Vagina (tissue), 2 donors: ENCODE measurements at places on chromosomes 5 and 9.

DNA sequence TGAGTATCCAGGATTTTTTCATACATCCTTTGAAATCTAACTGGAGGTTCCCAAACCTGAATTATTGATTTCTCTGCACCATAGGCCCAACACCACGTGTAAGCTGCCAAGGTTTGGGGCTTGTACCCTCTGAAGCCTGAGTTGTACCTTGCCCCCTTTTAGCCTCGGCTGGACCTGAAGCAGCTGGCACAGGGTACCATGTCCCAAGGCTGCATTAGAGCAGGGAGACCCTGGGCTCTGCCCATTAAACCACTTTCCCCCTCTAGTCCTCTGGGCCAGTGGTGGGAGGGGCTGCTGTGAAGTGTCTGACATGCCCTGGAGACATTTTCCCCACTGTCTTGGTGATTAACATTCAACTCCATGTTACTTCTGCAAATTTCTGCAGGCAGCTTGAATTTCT is 532.9 kb upstream of the NUDT12 start:
- DNase-seq = no peak

DNA sequence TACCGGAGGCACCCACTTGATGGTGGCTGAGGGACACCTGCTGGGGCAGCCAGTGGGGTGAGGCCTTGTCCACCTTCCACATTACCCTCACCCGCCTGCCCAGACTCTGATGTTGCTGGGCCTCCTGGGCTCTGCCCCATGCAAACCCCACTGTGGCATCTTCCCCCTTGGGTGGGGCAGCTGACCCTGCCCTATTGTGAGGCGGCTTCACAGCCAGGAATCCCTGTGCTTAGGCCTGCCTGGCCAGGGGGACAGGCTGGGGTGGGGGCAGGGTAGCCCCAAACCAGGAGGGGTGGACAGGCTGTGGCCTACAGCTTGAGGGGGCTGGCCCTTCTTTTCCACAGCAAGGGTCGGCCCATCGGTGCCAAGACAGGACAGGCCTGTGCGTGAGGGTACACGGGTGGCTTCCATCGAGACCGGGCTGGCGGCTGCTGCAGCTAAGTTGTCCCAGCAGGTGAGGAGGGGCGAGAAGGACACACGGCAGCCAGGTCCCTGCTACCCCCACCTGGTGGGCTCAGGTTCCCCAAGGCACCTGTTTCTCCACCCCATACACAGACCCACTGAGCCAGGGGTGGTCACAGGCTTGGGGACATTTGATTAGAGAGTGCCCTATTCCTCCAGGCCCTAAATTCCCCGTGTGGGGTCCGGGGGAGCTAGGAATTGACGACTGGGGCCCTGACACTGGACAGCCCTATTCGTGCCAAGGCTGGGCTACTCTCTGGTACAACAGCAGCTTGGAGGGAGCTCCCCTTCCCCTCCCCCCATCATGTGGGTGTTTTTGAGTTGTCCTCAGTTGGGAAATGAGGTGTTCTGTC is 99.2 kb downstream of the PHF2 start:
- DNase-seq = no peak

GRCh38 chr9:126222835-126223431 is 103.7 kb upstream of the MVB12B start:
- DNase-seq = peak; percentile 44

- DNase-seq = no peak
Measured at GRCh38 chr5:56766926-56767325, 48.4 kb upstream of the MAP3K1 start.

DNA sequence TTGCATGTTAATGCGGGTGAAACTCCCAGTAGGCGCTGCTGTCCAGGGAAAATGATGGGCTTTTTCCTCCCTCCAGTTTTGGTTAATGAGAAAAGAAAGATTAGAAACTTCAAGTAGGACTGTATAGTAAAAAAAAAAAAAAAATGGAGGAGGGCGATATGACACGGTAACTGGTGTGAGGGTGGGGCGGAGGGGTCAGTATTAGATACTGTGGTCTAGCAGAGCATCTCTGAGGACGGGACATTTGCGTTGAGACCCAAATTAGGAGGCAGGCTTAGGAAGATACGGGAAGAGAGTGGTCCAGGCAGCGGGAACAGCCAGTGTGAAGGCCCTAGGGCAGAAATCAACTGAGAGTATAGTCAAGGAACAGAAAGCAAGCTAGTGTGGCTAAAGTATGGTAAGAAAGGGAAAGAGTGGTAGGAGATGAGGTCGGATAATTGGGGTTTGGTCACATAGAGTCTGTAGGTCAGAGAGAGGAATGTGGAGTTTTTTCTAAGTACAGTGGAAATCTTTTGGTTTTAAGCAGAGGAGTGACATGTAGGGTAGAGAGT is 707 bp downstream of the RMND5B start:
- no peak for DNase-seq

DNA sequence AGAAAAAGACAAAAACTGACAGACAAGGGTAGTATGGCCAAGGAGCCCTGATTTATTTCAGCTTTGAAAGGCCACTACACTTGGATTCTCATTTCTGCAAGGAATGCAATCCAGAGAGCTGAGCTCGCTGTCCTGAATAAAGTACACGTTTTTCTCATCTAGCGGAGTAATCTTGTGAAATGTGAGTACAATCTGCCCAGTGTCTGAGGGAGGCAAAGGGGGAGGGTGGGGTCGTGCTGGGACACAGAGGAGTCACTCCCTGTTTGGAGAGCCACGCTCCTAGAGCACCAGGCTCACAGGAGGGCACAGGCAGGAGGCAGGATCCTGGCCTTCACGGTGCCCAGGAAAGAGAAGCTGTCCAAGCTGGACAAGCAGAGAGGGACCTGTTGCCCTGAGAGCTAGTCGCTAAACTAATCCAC is 51.0 kb upstream of the IFNK start:
- no peak for DNase-seq

DNA sequence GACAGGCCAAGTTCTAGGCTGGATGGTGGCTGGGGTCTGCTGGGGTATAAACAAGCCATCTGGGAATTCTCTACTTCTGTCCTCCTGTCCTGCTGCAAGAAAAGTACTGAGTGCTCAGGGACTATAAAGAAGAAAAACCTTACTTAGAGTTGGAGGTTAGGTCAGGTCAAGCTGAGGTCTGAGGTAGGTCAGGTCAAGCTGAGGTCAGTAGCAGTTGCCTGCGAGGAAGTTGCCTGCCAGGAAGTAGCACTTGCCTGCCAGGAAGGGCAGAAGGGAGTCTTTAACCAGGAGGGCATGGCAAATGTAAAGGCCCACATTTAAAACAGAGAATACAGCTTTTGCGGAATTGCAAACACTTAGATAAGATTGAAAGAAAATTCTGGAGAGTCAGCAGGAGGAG is 51.3 kb upstream of the PRLR start:
- DNase-seq = no peak

GRCh38 chr9:70586476-70586875 is 172.0 kb upstream of the KLF9 start:
- no peak for DNase-seq

GRCh38 chr5:139512786-139513390 is 30.3 kb upstream of the STING1 start:
- no peak for DNase-seq

DNA sequence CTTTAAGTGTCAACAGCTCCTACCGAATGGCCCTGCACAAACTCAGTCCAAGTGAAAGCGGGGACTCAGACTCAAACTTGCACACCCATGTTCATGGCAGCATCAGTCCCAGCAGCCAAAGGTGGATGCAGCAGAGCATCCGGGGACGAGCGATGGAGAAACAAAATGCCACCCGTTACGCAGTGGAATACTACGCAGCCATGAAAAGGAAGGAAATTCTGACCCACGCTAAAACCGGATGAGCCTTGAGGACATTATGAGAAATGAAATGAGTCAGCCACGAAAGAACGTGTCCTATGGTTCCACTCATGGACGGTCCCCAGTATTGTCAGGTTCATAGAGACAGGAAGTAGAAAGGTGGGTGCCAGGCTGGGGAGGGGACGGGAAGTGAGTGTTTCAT is 48.6 kb upstream of the NOTCH1 start:
- DNase-seq = no peak

DNA sequence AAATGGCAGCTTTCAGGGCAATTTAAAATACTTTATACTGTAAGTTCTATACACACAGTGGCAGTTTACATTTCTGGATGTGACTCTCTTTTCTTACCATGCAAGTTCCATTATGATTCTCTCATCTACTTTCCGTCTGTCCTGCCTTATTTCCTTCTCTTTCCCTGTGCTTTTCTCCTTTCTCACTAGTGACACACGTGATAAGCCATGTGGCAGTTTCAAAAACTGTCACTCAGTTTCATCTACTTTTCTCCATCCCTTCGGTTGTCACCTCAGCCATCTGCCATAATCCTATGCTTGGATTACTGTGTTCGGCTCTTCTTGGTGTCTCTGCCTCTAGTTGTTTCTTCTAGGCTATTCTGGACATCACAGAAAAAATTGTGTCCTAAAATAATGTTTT is 46.8 kb upstream of the ATG10 start:
- no peak for DNase-seq

GRCh38 chr5:29148073-29148472 is 2045.4 kb upstream of the CDH6 start:
- DNase-seq = no peak

DNA sequence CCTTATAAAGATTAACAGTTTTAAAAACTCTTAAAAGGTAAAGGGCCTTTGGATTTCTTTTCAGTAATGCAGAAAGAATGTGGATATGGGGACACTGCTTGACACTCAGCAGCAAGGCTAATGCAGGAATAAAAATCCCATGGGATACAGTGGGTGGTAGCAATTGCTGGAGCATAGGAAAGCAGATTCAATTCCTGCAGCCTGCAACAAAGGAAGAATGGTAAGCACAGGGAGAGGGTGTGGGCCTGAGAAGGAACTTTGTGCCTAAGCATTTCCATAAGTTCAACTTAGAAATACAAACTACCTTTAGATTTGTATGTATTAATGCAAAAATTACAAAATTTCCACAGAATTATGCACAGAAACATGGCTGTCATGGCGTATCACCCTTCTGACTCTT is 65.8 kb upstream of the CDK5RAP2 start:
- no peak for DNase-seq

DNA sequence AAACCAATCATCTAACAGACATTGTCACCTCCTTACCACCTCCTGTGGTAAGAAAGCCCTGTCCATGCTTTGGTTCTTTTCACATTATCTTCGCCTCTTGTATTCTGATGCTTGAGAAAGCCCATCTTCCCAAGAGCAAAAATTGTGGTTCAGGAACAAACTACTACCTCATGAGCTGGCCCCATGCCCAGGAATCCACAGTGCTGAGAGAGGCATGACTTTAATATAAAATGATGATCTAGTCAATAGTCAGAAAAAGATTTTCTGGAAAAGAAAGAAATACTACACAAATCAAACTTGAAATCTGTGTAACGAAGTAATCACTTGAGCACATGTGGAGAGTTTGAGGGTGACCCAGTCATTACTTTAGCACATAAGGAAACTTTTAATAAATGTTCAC is 94.7 kb downstream of the FGF10 start:
- DNase-seq = no peak

GRCh38 chr5:136046246-136046645 is 17.5 kb downstream of the TGFBI start:
- DNase-seq = no peak

DNA sequence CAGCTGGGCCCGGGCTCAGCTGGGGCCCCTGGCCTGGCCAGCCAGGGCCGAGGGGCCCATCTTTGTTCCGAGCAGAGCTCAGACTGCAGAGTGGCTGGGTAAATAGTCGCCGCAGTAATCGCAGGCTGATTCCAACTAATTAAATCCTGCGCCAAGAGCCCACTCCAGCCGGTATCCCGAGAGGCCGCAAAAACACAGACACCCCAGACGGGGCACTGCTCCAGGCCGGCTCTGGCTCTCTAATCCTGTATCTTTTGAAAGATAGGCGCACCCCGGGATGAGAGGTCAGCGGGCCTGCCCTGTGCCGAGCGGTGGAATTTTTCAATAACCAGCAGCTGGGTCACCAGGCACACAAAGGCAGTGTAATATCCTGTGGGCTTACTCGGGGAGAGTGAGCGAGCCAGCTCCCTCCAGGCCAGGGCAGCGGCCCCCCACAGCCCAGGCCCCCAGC is 57.7 kb downstream of the LMX1B start:
- DNase-seq = no peak

- DNase-seq = no peak
Measured at GRCh38 chr5:28403846-28404245, 1365.5 kb upstream of the CDH9 start.

GRCh38 chr5:146586752-146587151 is 70.8 kb upstream of the GPR151 start:
- no peak for DNase-seq

DNA sequence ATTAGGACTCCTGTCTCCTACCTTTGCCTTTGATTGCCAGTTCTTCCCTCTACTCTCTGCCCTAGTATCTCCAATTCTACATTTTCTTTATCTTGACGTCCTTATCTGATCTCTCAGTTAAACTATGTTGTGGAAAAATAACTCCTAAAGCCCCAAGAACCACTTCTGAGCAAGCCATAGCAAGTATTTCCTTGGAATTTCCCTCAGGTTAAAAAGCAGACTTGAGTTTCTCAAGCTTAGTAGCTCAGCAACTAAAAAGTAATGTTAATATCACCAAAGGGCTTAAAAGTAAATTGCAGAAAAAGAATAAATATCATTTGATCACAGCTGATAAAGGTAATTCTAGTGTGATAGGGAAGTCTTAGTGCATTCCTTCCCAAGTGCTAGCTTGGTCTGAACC is 13.2 kb upstream of the HSPB3 start:
- DNase-seq = no peak

GRCh38 chr5:33324667-33325307 is 116.0 kb upstream of the TARS1 start:
- no peak for DNase-seq

- DNase-seq = no peak
Measured at GRCh38 chr5:77235846-77236721, 25.6 kb downstream of the PDE8B start.

DNA sequence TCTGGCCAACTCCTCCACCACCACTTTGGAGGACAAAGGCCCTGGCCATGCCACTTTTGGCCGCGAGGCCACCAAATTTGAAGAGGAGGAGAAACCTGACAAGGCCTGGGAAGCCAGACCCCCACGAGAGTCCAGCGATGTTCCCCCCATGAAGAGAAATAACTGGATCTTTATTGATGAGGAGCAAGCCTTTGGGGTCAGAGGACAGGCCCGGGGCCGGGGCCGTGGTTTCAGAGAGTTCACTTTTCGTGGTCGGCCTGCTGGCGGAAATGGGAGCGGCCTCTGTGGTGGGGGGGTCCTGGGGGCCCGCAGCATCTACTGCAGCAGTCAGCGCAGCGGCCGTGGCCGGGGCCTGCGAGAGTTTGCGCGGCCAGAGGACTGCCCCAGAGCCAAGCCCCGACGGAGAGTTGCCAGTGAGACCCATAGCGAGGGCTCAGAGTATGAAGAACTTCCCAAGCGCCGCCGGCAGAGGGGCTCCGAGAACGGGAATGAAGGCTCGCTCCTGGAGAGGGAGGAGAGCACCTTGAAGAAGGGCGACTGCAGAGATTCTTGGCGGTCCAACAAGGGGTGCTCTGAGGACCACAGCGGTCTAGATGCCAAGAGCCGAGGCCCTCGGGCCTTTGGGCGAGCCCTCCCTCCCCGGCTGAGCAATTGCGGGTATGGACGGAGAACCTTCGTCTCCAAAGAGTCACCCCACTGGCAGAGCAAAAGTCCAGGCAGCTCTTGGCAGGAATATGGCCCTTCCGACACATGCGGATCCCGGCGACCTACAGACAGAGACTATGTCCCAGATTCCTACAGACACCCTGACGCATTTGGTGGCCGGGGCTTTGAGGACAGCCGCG is 27.4 kb upstream of the POMT1 start:
- no peak for DNase-seq
